Right cardiac atrium (tissue), 5 donors: ENCODE measurements at places on chromosomes 2 and 18.
A peak's percentile ranks its signal among the peaks of the same experiment; 100 is the strongest.

- no peak for DNase-seq
Measured at GRCh38 chr2:192203876-192204275, 9.1 kb upstream of the TMEFF2 start.

- no peak for DNase-seq
Measured at GRCh38 chr18:44602380-44602779, 78.3 kb upstream of the SETBP1 start.

GRCh38 chr2:81576713-81577112 lies 1272.2 kb upstream of the LRRTM1 start:
- no peak for DNase-seq

- DNase-seq, result no peak
Measured at GRCh38 chr2:35871672-35872071, 483.9 kb upstream of the CRIM1 start.

DNA sequence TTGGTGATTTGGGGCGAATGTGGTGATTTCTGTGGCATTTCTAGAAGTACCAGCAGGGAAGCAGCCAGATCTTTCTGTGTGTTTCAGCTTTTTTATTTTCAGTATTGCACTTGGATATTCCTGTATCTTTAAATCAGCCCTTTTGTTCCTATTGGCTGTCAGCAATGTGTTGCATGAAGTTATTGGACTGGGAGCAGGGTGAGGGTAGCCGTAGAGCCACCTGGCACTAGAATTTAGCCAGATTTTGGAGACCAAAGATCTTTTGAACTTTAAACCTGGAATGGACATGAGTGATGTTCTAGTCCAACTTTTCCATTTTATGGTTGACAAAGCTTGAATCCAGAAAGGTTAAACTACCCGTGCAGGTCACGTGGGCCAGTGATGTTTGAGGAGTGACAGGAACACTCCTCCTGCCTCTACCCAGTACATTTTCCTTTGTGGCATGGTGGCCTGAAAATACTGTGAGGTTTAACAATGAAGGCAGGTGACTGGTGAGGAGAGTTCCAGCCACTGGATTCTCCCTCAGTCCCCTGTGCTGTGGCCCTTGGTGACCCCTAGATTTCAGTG lies 122.3 kb downstream of the NEDD4L start:
- DNase-seq, result no peak

- DNase-seq, result no peak
Measured at GRCh38 chr2:3097804-3098203, 279.8 kb downstream of the EIPR1 start.

DNA sequence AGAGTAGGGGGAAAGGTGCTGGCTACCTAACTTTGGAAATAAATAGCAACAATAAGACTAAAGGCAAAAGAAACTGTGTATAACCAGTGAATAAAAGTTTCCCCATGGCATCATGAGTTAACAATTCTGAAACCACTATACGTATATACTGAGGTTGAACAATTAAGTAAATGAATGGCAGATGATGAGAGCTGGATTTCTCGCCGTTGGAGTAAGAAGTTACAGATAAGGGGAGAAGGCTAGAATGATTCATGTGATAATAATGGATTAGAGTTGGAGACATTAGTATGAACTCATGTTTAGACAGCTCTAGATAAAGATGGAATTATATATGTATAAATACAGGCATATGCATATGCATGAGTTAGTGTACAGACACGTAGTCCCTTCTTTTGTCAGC lies 152.7 kb downstream of the UBR3 start:
- no peak for DNase-seq

GRCh38 chr18:51654488-51655326 lies 457.2 kb upstream of the MEX3C start:
- no peak for DNase-seq

DNA sequence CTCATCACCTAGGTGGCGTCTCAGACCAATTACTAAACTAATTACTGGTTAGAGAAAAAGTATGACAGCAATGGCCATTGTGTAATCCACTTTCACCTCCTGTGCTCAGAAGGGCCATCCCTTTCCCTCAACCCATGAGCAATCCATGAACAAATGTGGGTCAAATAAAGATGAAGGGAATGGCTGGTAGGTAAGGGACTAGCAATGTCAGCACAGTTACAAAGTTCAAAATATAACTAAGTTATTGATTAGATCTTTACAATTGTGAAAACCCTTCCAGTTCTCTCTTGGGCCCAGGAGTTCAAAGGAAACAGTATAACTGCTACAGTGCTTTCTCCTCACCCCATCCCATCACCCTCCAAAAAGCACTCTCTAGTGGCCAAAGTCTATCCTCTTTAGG lies 98.3 kb downstream of the DTNA start:
- DNase-seq, result no peak

DNA sequence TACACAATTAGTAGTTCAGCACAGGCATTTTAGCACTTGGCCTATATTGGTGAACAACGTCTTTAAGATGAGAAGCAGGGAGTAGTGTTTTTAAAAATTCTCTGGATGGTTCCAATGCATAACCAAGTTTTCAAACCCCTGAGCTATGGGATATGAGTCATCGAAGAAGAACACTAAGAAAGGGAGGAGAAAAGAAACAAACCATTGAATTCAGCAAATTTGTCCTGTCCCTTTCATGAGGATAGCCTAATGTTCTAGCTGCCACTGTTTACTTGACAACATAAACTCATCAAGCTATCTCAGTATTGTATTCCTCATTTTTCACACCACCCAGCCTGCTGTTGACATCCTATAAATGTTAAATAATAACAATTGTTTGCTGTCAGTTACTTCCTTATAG lies 158.0 kb downstream of the BARD1 start:
- DNase-seq, result no peak

- DNase-seq, result peak; percentile 72
Measured at GRCh38 chr2:112482309-112483041, 519 bp downstream of the TTL start.
